Spinal cord (tissue), 10 donors: ENCODE measurements at places on chromosomes 3 and 15. TPM values are rescaled to one million over a fixed set of nuclear protein-coding genes. Genes with fewer than 3 reads are reported as not detected.

GOLGA8M gene
- polyA plus RNA-seq, result 1.7 TPM

PLIN1 gene
- 0.27 TPM for polyA plus RNA-seq

ATP13A4 gene
- 45.2 TPM for polyA plus RNA-seq

CALML4 gene
- 4.4 TPM for polyA plus RNA-seq

ZBED2 gene
- polyA plus RNA-seq, result not detected

PDZRN3 gene
- polyA plus RNA-seq, result 31.2 TPM

SYNM gene
- 26.8 TPM for polyA plus RNA-seq

MINAR1 gene
- 19.3 TPM for polyA plus RNA-seq

GOLGB1 gene
- 40.0 TPM for polyA plus RNA-seq

GRCh38 chr3:39121621-39122020 lies 14.1 kb downstream of the TTC21A start:
- DNase-seq, result no peak

GRCh38 chr3:55012091-55012490 lies 84.2 kb upstream of the LRTM1 start:
- no peak for DNase-seq

DNA sequence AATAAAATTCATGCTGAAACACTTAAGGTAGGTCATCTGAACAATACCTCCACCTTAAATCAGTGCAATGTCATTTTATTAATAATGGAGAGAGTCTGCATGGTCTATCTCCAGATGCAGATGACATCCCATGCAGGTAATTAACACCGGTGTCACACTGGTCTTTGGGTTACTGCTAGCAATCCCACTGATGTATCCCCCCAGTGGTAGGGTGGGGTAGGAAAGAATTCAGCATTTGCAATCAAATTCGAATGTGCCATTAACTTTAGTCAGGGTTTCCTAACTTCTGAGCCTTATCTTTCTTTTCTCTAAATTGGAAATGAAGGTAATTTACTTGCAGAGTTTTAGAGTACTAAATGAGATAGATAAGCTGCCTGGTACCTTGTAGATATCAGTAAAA lies 44.4 kb downstream of the KIF15 start:
- no peak for DNase-seq

DNA sequence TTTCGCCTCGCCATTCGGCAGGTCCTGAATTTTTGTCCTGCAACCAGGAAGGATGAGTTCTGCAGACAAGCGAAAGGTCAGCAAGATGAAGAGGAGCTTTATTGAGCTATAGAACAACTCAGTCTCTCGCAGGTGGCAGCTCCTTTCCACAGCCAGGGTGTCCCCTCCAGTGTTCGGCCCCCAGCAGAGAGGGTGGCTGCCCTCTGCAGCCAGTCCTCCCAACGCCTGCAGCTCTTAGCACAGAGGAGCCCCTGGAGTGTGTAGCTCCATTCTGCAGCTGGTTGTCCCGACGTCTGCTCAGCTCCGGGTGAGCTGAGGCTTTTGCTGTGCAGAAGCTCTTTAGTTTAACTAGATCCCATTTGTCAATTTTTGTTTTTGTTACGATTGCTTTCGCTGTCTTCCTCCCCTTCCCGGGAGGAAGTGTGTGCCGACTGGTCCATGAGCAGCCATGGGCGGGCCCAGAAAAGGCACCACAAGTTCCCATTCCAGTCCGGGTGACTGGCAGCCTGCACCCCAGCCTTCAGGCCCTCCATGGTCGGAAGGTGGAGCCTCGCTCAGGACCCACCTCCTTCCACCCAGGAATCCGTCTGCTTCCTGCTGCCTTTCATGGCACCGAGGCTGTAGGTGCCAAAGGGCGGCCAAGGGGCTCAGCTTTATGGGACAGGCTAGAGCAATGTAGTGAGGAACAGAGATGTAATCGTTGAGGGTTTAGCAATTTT lies 497.8 kb upstream of the CNTN4 start:
- DNase-seq, result no peak

DNA sequence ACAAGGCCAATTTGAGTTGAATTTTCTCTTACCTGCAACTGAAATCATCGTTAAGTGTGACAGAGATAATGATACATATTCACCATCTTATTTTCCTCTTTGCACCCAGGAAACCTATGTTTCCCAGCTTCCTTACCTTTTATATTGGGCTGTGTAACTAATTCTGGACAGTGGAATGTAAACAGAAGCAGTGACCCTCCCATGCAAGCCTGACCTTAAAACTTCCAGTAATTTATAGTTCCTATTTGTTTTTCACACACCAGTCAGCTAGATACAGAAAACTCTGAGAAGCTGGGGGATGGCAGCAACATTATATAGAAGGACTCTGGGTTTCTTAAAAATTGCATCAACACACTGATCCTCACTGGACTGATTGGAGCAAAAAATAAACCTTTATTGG lies 4.5 kb upstream of the ZNF280D start:
- no peak for DNase-seq

- DNase-seq, result peak; percentile 53
Measured at GRCh38 chr3:188037195-188037718, 116.7 kb upstream of the LPP start.

- no peak for DNase-seq
Measured at GRCh38 chr3:33231756-33232465, 13.3 kb upstream of the SUSD5 start.

DNA sequence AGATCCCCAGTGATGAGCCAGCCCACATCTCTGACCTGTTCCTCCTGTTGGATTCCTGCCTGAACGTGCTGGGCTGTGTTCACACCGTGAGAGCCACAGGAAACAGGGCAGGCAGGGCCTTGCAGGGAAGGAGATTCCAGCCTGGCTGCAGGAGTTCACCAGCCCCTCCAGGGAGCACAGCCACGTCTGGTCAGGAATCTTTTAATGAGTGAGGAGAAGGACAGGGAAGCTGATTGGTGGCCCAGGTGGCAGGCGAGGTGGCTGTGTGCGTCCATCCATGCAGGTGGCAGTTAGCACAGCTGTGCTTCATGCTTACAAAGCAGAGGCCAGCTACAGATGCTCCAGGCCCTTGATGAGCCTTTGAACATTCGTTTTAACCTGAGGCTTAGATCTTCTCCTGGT lies 10.5 kb downstream of the LRRK1 start:
- DNase-seq, result no peak

GRCh38 chr3:12356175-12356574 lies 67.3 kb downstream of the PPARG start:
- no peak for DNase-seq

DNA sequence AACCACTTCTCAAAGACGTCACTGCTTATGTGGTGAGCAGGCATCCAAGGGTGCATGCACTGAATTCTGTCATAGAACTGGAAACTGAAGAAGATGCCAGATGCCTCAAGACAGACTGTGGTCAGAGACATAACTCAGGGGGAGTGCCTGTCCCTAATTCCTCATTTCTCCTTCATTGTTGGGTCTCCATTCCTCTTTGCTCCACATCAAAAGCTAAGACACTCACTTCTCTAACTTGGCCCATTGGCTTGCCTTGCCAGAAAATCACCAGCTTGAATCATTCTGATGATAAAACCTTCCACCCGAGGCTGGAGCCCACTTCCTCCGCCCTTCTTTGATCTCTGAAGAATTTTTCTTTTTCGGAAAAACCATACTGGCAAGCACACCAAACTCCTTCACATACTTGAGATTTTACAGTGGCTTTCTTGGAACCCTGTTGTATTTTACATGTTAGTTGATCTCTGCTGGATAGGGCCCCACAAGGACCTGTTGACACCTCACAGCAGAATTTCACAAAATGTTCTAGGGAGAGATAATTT lies 69.9 kb downstream of the COL8A1 start:
- DNase-seq, result no peak

- DNase-seq, result no peak
Measured at GRCh38 chr3:24149032-24149431, 203.9 kb downstream of the NR1D2 start.

GRCh38 chr3:150495563-150496168 lies 50.6 kb downstream of the SERP1 start:
- DNase-seq, result peak; percentile 49

GRCh38 chr15:52288051-52288942 lies 7.3 kb downstream of the MYO5C start:
- no peak for DNase-seq

GRCh38 chr3:52403955-52404354 lies 40.9 kb downstream of the SEMA3G start:
- no peak for DNase-seq

- DNase-seq, result no peak
Measured at GRCh38 chr15:87034886-87035285, 955.2 kb downstream of the AGBL1 start.

GRCh38 chr3:98545940-98546339 lies 14.2 kb downstream of the GPR15 start:
- no peak for DNase-seq

DNA sequence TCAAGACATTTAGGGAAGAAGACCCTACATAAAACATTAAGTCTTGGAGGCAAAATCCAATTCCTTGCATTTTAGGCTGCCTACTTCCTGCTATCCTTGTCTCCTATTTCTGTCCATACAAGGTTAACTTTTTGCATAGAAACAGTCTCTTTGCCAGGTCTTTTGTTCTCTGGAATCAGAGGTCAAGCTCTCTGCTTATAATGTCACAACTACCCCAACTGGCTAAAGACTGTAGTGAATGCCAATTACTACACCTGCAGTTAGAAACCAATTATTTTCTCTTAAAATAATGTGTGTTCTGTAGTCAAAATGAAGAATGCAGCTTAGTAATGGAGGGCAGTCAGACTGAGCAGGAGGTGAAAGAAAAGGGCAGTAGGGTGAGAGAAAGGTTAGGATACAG lies 856.2 kb downstream of the TUSC7 start:
- no peak for DNase-seq

GRCh38 chr15:60966316-60966715 lies 262.8 kb downstream of the RORA start:
- DNase-seq, result no peak

- DNase-seq, result no peak
Measured at GRCh38 chr3:80993241-80993945, 768.1 kb downstream of the GBE1 start.

DNA sequence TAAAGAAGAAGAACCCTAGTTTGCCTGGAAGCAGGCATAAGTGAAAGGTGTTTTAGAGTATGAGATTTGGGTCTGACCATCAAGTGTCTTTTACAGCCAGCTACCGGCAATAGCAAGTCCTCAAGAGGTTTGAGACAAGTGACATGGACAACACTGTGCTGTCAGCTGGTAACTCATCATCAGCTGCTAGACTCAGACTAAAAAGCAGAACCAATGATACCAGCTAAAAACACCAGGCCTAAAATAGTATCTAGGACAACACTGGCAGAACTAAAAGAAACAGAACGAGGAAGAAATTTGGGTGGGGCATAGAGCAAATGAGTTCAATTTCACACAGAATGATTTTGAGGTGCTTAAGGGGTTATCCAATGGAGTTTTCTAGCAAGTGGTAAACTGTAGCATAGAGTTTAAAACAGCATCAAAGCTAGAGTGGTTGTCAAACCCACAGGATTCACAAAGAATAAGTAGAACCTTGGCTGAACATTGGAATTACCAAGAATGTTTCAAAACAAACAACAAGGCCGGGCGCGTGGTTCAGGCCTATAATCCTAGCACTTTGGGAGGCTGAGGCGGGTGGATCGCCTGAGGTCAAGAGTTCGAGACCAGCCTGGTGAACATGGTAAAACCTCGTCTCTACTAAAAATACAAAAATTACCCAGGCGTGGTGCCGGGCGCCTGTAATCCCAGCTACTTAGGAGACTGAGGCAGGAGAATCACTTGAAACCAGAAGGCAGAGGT lies 3.9 kb downstream of the CIAO2A start:
- no peak for DNase-seq

GRCh38 chr15:88299497-88299896 lies 43.0 kb upstream of the NTRK3 start:
- no peak for DNase-seq
